ENCODE measurements at places on chromosomes 1 and 21.

- DNase-seq, result no peak
These were observed 665.5 kb downstream of the PTPRU start for GRCh38 chr1:29901624-29902325.

DNA sequence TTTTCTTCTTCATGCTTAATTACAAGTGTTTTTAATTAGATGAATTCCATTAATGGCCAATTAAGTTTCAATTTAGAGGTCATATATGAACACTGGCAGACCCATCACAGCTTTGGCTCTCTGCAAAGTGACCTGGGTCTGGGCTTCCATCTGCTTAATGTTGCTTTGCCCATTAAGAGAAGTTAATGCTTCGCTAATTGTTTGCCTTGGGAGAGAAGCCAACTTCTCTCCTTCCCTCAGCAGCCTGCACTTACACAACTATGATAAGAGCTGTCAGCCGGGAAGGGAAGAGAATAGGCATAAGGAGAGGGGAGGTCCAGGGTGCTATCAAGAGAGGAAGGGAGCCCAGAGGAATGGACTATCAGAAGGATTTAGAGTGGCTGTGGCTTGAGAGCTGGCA lies 29.0 kb upstream of the CCDC190 start:
- DNase-seq, result no peak

- no peak for DNase-seq
These were observed 217.1 kb downstream of the NFIA start for GRCh38 chr1:61299463-61299862.

DNA sequence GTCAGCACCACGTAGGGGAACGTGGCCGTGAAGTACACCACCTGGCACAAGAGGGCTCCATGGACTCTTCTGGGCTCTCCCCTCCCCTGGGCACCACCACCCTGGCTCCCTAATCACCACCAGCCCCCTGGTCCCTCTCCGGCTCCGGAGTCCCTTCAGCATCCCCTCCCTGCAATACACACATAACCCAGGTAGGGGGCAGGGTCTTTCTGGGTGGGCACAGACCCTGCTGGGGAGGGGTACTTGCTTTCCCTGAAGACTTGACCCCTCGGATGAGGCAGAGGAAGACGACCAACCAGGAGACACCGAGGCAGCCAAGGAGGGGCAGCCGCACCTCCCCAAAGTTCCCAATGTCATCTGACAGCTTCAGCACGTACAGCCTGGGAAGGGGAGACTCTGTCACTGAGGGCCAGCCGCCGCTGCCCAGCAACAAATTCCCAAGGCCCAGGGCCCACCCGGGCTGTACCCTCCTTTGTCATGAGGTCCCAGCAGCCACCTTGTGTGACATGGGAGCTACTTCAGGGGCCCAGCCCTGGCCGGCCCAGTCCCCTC lies 11.3 kb downstream of the CCDC24 start:
- no peak for DNase-seq

DNA sequence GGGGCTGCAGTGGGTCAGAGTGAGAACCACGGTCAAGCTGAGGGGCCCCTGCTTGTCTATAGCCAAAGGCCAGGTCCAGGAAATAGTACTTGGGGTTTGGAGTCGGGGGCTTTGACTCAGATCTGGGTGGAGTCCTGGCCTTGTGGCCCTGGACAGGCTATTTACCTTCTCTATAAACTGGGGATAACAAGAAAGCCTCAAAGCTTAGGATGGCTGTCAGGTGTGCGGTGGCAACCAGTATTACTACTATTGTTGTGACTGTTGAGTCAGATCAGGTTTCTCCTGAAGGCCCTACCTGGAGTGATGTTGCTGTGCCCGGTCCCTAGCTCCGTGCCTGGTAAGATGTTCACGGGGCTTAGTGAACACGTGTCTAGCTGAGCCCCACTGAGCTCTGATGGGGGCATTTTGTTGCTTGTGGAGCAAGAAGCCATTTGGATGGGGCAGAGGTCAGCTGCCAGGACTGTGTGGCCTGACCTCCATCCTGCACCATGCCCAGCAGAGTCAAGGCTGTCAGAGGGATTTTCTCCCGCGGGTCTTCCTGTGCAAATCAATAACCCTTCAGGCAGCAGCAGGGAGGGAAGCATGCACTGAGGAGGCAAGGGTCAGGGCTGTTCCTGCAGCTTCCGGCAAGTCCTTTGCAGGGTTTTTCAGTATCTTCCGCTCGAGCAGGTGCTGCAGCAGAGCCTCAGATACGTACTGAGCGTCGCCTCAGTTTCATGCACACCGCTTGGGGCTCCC lies 170.3 kb downstream of the CAMTA1 start:
- no peak for DNase-seq

- DNase-seq, result no peak
These were observed 58.4 kb upstream of the EPS8L3 start for GRCh38 chr1:109821831-109822745.

- no peak for DNase-seq
These were observed 83.5 kb downstream of the TOMM20 start for GRCh38 chr1:235045034-235045690.

GRCh38 chr1:162878000-162878596 lies 17.1 kb upstream of the CCDC190 start:
- peak; percentile 81 for DNase-seq

DNA sequence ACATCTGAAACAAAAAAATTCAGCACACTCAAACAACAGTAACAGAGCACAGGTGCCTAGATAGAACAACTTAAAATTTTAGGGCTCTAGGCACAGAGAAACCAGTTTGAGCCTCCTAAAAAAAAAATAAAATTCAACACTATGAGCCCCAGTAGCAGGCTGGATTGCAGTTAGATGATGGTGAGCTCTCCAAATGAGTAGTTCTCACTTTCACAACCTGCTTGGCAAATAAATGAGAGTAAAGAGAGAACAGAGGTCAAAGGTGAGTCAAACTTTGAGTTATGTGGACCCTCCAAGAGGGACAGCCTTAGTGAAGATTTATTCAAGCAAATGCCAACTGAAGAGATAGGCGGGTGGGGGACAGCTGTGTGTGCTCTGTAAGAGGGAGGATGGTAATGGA lies 3.6 kb downstream of the BEND5 start:
- DNase-seq, result no peak

DNA sequence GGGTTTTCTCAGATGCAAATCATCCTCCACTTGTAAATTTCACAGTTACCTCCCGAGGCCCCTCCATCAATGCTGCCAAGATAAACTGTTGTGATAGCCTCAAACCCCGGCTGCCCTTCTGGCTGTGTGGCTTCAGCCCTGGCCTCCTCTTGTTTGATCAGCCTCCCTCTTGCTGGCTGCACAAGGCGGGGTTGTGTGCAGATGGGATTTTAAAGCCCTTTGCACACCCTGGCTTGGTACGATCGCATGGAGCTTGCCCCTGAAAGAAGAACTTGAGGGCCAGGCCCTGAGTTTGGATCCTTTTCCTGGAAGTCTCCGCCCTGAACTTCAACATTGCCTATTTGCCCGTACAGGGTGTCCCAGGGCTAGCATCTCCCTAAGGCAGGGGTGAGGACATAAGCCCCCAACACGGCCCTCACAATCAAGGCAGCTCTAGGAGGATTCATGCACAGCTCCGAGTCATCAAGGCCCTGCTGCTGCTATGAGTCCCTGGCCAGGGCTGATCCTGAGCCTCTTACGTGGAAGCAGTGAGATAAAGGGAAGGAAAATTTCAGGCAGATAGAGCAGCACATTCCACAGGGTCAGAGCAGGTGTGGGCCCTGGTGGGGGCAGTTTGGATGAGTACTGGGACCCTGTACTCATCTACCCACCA lies 181.2 kb upstream of the VAMP3 start:
- no peak for DNase-seq

DNA sequence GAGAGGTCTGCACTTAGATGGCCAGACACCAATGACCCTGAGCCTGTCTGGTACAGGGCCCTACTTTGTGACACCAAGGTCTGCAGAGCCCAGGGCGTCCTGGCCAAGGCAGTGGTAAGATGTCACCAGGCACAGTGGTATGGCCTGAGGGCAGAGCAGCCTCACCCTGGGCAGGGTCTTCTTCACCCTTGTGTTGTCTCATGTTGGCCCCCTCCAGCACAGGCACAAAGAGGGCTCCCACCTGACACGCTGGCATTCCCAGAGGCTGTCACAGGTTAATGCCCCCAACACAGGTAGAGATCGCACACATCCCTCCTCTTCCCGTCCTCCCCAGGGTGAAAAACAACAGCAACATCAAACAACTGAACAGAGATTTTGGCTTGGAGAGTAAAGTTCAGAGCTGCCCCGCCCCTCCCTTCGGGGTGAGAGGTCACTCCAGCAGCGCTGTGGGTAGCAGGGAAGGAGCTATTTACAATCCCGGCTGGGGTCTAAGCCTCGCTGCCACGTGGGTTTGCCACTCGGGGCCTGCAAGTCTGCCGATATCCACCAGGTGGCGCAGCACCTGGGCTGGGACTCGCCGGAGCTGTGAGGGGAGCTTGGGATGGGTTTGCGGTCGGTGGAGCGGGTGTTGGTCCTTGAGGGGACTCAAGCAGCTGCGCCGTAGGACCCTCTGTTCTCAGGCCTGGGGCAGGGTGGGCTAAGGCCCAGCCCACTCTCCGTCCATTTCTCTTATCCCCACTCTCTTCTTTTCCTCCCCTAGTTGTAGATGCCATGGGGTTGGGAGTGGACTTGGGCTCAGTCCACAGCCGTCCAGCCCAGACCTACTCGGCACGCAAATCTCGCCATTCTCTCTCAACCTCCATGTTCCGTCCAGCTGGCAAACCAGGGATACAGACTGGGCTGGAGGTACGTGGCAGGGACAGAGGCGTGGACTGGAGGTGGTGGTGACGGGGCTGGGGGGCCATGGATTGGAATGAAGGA lies 12.7 kb downstream of the EFNA3 start:
- DNase-seq, result peak; percentile 86

DNA sequence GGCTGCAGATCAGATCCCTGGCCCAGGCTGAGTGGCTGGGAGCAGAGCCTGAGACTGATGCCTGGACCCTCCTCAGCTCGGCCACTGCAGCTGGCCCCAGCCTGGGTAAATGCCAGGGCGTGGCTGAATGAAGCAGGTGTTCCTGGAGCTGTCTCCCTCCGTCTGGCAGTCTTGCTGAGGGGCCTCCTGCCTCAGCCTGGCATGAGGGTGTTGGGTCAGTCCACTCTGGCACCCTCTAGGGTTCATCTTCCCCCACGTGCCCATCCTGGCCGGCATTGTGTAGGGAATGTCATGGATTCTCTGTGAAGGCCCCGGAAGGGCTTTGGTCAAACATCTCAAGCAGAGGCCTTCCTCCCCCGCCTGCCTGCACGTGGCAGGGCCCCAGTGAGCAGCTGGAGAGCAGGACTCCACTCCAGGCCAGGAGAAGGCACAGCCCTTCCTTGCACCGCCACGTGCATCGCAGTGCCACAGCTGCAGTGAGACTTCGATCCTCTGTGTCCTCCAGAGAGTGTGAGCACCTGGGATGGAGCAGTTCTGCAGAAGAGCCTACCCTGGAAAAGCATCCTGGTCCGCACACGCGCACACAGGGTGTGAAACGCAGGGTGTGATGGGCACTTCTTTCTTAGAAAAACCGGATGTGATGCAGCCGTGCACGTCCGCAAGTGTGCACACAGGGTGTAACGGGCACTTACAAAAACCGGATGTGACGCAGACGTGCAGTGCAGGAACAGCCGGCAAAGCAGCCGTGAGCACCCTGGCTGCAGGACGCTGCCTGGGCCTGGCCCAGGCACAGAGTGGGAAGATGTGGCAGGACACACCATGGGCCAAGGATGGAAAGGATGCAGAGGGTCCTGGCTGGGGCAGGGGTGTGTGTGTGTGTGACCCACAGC lies 4.6 kb upstream of the KRTAP10-4 start:
- DNase-seq, result no peak

DNA sequence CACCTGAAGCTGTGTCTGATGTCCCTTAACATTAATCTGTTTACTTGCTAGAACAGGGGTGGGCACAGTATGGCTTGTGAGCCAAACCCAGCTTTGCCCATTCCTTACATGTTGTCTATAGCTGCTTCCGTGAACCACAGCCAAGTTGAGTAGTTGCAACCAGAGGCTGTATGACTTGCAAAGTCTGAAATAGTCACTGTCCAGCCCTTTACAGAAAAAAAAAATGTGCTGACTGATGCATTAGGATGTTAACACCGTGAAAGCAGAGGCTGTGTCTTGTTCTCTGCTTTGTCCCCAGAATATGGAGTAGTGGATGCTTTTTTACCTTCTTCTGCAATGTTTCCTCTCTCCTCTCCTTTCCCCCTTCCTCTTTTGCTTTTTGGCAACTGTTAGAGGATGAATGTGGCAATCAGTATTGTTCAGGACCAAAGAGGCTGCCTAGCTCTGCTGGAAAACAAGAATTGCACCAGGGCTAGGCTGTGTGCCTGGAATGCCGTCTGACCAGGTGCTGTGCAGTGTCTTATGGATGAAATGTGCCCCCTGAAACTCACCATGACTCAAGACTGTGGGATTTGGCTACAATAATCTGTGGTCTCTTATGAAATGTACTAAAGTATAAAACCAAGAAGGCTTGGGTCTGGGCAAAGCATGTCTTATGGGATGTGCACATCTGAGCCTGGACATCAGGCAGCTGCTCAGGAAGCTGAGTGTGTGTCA lies 79.6 kb upstream of the GCLM start:
- no peak for DNase-seq

- no peak for DNase-seq
These were observed 407.0 kb downstream of the PTPRU start for GRCh38 chr1:29643281-29643680.

- no peak for DNase-seq
These were observed 41.0 kb upstream of the HAO2 start for GRCh38 chr1:119327450-119328155.

DNA sequence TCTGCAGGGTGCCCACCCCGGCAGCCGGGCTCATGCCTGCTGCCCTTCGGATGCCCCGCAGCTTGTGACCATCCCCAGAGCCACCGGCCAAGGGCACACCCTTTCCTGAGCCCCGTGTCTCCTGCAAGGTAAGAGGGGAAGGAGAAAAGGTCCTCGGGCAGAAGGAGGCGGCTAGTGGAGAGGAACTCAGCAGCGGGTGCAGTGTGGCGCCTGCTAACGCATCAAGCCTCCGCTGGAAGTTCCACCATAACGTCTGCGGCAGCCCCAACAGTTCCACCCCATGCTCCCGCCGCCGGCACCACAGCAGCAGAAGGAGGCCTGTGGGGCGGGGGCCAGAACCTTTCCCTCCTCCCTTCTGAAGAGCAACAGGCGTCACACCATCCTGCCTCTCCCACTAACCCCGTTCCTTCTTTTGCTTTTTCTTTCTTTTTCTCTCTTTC lies 990 bp downstream of the VWA5B1 start:
- DNase-seq, result no peak

DNA sequence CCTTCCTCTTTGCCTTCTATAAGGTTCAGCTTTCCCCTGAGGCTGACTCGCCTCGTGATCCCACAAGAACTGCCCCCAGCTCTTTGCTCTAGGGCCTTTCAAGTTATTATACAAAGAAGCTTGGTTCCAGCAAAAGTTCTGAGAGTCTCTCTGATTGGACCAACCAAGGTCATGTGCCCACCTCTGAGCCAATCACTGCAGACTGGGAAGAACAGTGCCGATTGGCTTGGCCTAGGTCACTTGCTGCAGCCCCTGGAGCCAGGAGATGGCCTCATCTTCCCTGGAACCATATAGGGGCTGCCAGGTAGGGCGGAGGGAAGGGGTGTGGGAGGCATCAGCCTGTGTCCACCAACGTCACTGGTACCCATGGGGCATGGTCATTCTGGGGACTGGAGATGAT lies 22.8 kb downstream of the TAS1R2 start:
- DNase-seq, result no peak
